GM23248 (cell line): ENCODE measurements at places on chromosomes 2 and 18.
A peak's percentile ranks its signal among the peaks of the same experiment; 100 is the strongest.

DNA sequence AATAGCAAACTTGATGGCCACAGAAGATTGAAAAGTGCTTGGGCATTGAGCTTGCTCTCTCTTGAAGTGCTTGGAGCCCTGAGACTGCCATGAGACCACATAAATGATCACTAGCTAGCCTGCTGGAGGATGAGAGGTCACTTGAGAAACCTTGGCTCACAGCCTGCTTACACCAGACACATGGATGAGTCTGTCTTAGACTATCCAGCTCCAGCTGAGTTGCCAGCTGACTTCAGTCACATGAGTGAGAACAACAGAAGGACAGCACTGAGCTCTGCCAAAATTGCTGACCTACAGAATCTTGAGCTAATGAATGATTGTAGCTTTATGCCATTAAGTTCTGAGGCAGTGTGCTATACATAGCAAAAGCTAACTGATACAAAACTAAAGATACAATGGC lies 18.1 kb downstream of the NABP1 start:
- peak; percentile 97 for DNase-seq

DNA sequence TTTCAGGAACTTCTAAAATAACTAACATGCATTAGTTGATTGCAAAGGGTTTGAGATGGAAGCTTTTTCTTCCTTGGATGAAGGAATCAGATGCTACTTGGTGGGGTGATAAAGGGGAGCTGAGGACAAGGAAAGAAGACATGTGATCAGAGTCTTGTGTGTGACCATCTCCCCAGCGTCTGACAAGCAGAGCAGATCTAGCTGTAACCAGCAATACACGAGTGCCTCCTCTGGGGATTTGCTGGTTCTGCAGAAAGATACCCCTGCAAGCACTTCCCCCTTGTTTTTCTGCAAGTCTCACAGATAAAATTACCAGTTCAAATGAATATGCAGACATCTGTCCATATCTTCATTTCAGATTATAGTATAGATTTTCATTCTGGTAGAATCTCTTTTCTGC lies 2.7 kb downstream of the CDH7 start:
- no peak for DNase-seq

- DNase-seq = no peak
These were observed 600.6 kb downstream of the RNF144A start for GRCh38 chr2:7517851-7518250.

DNA sequence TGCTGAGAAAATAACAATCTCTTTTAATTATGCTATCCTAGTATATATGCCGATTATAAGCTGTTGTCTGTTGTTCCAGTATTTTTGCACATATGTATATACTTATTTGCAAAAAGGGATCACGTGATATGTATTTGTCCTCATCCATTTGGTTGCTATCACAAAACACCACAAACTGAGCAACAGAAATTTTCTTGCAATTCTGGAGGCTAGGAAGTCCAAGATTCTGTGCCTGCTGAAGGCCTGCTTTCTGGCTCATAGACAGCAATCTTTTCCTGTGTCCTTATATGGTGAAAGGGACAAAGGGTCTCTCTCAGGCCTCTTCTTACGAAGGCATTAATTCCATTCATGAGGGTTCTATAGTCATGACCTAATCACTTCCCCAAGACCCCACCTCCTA lies 186.5 kb downstream of the LPIN1 start:
- DNase-seq = no peak

GRCh38 chr2:10552220-10552870 lies 104.2 kb upstream of the ODC1 start:
- DNase-seq = peak; percentile 41

GRCh38 chr18:76564117-76564516 lies 69.1 kb upstream of the ZNF516 start:
- peak; percentile 78 for DNase-seq

DNA sequence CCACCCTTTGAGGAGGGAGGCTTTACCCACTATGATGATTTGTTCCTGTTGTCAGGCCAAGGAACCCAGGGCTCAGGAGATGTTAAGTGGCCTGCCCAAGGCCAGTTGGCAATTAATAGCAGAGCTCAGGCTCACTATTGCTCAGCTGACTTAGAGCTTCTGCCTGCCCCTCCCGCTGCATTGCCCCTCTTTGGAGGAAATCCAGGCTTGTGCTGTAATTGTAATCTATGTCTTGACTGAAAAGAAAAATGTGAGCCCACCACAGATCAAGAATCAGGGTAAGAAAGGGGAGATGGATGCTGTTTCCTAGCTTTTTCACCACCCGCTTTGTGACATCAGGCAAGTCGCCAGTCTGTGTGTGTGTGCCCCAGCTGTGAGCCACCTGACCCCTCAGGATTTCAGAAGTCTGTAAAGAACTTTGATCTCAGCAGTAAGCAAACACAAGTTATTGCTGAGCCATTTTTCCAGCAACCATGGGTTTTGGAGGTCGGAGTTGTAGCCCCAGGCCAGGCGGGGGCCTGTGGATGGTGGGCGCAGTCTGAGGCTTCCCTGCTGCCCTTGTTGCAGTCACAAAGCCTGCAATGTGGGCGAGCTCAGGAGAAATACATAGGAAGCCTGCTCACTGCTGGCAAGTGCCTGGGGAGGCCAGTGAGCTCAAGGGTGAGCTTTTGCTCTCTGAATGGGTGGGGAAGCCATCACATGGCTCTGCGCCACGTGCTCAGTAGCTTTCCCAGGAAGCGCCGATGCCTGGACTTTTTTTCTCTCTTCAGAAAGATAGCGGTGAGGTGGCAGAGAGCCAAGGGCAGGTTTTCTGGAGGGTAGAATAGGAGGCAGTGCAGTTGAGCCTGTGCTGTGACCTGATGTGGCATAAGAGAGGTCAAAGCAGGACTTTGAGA lies 6.1 kb downstream of the CABLES1 start:
- peak; percentile 30 for DNase-seq

DNA sequence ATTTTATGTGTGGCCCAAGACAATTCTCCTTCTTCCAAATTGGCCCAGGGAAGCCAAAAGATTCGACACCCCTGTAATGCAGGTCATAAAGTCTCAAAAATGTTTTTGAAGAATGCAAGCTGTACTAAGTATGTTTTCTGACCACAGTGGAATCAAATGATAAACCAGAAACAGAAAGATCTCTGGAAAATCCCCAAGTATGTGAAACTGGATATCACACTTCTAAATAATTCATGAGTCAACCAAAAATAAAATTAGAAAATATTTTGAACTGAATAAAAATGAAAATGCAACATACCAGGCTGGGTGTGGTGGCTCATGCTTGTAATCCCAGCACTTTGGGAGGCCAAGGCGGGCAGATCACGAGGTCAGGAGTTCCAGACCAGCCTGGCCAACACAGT lies 34.1 kb upstream of the UBE2F start:
- DNase-seq = peak; percentile 63

- no peak for DNase-seq
These were observed 46.8 kb upstream of the CTDP1 start for GRCh38 chr18:79632765-79633164.

DNA sequence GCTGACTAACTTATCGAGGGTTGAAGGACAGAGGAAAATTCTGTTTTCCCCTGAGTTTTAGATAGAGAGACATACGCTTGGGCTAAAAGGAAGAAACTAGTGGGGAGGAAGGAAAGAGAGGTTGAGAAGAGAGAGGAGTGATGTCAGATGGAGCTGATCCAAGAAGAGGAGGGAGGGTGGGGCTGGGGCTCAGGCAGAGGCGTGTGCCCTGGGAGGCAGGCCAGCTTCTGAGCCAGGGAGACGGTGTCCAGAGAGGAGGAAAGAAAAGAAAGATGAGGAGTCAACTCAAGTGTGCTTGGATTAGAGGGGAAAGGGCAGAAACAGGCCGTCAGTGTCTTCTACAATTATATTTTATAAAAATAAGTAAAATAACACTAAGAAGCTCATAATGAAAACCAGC lies 56.2 kb downstream of the EMILIN2 start:
- peak; percentile 91 for DNase-seq

DNA sequence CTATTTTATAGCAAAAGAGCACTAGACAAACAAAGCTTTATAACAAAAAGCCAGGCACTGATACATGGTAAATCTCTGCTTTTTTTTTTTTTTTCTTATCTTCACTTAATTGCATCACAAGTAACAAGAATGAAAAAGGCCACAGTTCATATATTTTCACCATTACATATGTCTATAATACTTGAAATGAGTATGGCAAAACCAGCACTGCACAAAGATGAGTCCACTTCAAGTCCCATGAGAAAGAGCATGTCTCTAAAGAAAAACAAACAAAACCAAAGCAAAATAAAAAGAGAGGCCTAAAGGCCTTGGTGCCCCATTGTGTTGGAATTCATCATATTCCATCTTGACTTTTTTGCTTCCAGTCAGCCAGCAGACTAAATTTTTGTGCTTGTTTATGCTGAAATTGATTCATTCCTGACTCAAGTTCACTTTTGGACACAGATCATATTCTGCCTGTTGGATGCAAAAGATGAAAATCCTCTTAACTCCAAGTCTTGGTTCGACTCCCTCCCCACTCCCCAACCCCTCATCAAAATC lies 264.9 kb upstream of the CCDC68 start:
- no peak for DNase-seq

- DNase-seq = no peak
These were observed 125.8 kb upstream of the PGAP1 start for GRCh38 chr2:197052356-197052755.

- no peak for DNase-seq
These were observed 115.4 kb downstream of the DDX1 start for GRCh38 chr2:15706986-15707632.

GRCh38 chr2:215758691-215759090 lies 254.7 kb downstream of the MREG start:
- peak; percentile 82 for DNase-seq

DNA sequence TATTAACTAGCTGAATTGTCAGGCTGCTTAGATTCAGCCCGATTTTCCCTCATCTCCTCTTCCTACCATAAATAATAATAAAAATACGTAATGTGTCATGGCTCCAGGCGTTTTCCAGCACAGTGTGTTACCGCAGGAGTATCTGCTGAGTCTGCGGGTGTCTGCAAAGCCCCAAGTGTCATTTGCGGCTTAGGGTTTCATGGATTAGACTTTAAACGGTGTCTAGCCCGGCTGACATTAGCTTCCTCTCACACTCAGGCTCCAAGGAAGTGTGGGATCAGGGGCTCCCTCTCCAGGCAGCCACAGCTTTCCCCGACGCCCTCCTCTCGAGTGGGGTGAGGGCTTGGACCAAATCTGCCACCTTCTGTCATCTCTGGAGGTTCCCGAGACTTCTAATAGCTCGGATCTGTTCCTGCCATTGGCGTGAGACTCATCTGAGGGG lies 14.1 kb upstream of the HOXD1 start:
- no peak for DNase-seq

GRCh38 chr18:64017870-64018269 lies 48.0 kb downstream of the SERPINB8 start:
- DNase-seq = peak; percentile 54

GRCh38 chr18:49094136-49094535 lies 143.4 kb upstream of the SMAD7 start:
- DNase-seq = peak; percentile 67

DNA sequence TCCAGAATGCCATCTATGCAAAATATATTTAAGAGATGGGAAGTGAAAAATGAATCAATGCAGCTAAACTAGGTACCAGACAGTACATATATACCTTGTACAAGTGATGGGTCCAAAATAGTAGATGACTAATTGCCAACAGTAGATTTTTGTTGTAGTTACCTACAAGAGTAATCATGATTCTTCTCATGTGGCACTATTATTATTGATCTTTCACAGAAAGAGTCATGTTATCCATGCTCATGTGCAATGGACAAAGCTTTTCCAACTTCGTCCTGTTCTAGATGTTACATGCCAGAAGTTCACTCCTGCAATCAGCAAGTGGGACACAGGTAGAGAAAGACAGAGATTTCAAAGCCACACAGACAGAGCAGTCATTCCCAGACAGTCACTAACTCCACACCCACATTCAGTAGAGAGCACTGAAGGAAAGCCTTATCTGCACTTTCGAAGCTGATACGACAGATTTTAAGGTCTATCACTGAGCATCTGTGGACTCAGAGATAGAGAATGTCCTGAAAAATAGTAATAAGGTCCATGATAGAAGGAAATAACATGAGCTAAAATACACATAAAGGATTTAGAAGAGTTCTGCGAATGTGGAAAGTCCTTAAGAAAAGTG lies 101.6 kb upstream of the ITPRID2 start:
- DNase-seq = no peak

GRCh38 chr18:28114472-28114871 lies 62.5 kb downstream of the CDH2 start:
- DNase-seq = peak; percentile 78

GRCh38 chr2:57528499-57528898 lies 518.1 kb upstream of the VRK2 start:
- no peak for DNase-seq

- DNase-seq = no peak
These were observed 175.9 kb upstream of the NXPH2 start for GRCh38 chr2:138956116-138956515.

- DNase-seq = no peak
These were observed 10.5 kb downstream of the DRC1 start for GRCh38 chr2:26412091-26412673.

GRCh38 chr2:203225423-203226039 lies 13.3 kb upstream of the CYP20A1 start:
- DNase-seq = peak; percentile 41

GRCh38 chr2:146363731-146364130 lies 1481.1 kb upstream of the ACVR2A start:
- peak; percentile 55 for DNase-seq

DNA sequence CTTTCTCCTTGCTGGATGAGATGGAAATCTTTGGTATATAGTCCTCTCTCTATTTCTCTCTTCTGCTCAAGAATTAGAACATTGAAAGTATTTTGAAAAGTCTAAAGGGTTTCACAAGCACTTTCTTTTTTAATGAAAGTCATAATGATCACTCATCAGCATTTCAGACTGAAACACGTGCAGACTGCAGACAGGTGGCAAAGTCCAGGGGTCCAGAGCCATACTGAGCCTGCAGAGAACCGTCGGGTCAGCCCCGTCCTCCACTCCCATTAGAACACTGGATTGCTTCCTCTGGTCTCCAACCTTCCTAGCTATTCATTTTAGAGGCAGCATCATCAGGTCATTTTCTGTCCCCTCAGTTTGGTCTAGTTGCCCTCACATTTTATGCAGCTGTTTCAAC lies 3.1 kb downstream of the TMEM247 start:
- DNase-seq = no peak

- no peak for DNase-seq
These were observed 200.9 kb downstream of the TWIST2 start for GRCh38 chr2:239048736-239049135.

- no peak for DNase-seq
These were observed 4.6 kb downstream of the ACMSD start for GRCh38 chr2:134842930-134843490.

GRCh38 chr2:241803387-241804325 lies 5.3 kb upstream of the NEU4 start:
- peak; percentile 60 for DNase-seq

GRCh38 chr18:63192126-63192884 lies 127.3 kb downstream of the BCL2 start:
- DNase-seq = no peak

GRCh38 chr2:61011678-61012077 lies 5.8 kb upstream of the PEX13 start:
- peak; percentile 57 for DNase-seq
